DMS 273 treated with DMSO at 0.1 percent for 48 hours (cell line): ENCODE measurements at places on chromosomes 1 and 21.

DNA sequence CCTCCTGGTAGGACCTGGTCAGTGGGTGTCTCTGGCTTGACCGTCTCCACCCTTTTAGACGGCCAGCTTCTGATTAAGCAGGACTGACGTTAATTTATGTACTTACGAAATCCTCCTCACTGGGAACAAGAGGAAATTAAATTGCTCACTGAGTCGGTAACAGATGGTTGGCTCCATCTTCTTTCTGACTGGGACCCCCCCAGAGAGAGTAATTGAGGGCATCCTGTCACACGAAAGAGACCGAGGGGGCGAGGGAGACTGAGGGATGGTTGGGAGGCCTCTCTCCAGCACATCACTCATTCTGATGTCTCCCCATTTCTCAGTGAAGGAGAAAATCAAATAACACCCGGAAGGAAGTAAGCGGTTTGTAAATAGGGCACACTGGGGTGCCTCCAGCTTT lies 104.8 kb downstream of the OMA1 start:
- peak; percentile 29 for DNase-seq

DNA sequence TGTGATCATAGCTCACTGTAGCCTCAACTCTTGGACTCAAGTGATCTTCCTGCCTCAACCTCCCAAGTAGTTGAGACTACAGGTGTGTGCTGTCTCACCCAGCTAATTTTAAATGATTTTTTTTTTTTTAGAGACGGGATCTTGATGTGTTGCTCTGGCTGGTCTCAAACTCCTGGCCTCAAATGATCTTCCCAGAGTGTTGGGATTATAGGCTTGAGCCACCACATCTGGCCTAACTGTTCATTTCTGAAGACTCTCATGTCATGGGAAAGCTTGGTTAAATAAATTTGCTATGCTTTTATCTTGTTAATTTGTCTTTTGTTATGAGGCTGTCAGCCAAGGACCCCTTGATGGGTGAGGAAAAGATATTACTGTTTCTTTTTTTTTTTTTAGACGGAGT lies 134.0 kb downstream of the MIS18A start:
- DNase-seq = no peak

- no peak for DNase-seq
These were observed 848 bp downstream of the DNM3 start for GRCh38 chr1:171841931-171842761.

DNA sequence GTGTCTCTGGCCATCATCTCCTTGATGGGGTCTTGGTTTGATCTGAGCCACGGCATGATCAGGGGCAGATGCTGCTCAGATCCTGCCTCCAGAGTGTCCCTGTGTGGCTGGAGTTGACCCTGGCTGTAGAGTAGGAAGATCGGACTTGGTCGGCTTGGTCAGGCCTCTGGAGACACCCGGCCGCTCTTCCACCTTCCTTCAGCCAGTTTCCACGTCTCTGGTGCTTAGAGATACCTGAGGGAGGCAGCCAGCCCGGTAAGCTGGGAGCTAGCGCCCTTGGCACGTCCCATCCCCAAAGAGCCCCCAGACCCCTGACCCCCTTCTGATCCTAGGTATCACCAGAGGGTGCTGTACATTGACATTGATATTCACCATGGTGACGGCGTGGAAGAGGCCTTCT lies 8.8 kb downstream of the MARCKSL1 start:
- DNase-seq = no peak

DNA sequence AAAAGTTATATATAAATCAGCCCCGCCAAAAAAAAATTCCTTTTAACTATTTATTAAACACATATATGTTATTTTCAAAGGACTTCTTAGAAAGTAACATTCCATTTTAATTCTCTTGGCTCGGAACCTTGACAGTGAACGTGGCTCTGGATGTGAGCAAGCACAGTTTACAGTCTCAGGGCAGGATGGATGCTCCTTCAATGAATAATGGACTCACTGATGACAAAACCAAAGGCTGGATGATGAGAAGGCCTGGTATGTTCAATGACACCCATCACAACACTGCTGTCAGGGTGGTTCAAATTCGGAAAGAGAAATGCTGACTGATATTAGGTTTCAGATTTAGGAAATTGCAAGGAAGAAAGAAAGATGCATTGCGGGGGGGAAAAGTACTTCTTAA lies 148.8 kb downstream of the SIPA1L2 start:
- DNase-seq = no peak

GRCh38 chr1:42334240-42335049 lies 590 bp downstream of the FOXJ3 start:
- no peak for DNase-seq

- no peak for DNase-seq
These were observed 87.8 kb upstream of the ATF3 start for GRCh38 chr1:212520746-212521145.

DNA sequence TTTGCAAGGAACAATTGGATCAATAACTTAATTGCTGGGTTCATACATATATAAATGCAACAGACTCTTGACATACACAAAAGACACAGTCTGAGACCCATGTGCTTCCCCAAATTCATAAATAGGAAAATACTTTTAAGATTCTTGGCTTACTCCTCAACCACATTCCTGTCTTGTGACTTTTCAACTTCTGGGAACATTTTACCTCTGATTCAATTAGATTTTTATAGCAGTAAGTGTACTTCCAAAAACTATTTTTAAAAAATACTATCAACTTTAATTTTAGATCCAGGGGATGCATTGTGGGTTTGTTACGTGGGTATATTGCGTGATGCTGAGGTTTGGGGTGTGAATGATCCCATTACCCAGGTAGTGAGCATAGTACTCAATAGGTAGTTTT lies 406.7 kb downstream of the RPS6KC1 start:
- DNase-seq = no peak

GRCh38 chr1:64228167-64228957 lies 24.9 kb downstream of the UBE2U start:
- no peak for DNase-seq

- no peak for DNase-seq
These were observed 42.1 kb upstream of the C8B start for GRCh38 chr1:57007948-57008347.

DNA sequence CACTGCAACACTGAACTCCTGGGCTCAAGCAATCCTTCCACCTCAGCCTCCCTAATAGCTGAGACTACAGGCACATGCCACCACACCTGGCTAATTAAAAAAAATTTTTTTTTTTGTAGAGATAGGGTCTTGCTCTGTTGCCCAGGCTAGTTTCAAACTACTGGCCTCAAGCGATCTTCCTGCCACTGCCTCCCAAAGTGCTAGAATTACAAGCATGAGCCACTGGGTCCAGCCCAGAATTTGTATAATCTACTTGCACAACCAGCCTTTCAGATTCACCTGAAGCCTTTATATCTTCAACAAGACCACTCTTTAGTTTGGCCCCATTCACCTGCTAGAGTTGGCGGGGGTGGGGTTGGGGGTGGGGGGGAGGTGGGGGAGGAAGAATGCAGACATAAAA lies 181.7 kb upstream of the LMO4 start:
- no peak for DNase-seq

GRCh38 chr21:45836694-45837670 lies 144.6 kb upstream of the COL6A1 start:
- no peak for DNase-seq

DNA sequence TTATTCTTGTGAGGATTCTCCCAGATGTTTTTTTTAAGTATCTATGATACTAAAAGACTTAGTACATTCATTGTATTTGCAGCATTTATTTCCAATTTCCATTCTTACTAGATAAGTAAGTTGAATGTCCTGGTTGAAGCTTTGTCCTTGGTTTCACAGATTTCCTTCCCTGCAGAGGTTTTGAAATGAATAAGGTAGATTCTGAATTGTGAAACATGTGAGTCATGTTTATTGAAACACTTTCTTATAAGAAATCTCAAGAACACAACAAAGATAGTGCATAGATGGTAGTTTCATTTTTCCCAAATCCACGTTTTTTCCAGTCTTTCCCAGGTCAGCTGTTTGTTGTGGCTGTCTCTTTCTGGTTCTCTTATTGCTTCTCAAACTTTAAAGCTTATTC lies 24.8 kb downstream of the GABPA start:
- no peak for DNase-seq

- DNase-seq = peak; percentile 55
These were observed 1.4 kb downstream of the JUN start for GRCh38 chr1:58782178-58783089.

GRCh38 chr1:244319283-244320132 lies 132.2 kb downstream of the ADSS2 start:
- no peak for DNase-seq

GRCh38 chr1:117710710-117711109 lies 104.9 kb downstream of the TENT5C start:
- DNase-seq = no peak

DNA sequence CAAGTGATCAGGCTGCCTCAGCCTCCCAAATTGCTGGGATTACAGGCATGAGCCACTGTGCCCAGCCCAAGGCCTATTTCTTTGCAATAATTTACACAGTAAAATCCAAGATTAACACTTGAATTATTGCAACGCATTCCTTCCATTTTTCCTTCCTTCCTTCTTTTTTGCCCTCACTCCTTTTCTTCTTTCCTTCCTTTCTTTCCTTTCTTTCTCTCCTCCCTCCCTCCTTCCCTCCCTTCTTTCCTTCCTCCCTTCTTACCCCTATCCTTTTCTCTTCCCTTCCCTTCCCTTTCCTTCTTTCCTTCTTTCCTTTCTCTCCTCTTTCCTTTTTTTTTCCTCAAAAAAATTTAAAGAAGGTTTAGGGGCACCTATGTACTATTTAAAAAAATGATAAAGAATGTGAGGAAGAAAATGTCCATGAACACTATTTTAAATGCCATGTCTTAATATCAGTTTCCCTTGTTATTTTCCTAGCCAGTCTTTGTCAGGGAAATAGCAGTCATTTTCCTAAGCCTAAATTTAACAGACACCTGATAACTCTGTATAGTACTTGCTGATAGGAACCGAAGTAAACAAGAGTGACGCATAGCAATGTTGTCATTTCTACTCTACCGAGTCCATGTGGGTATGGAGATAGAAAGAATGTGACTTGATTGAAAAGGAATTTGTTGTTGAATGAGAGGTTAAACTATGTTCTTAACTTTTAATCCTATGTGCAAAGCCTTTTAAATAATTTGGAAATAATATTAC lies 79.8 kb upstream of the HMCN1 start:
- no peak for DNase-seq

- DNase-seq = no peak
These were observed 852 bp downstream of the KTI12 start for GRCh38 chr1:52032785-52033131.

DNA sequence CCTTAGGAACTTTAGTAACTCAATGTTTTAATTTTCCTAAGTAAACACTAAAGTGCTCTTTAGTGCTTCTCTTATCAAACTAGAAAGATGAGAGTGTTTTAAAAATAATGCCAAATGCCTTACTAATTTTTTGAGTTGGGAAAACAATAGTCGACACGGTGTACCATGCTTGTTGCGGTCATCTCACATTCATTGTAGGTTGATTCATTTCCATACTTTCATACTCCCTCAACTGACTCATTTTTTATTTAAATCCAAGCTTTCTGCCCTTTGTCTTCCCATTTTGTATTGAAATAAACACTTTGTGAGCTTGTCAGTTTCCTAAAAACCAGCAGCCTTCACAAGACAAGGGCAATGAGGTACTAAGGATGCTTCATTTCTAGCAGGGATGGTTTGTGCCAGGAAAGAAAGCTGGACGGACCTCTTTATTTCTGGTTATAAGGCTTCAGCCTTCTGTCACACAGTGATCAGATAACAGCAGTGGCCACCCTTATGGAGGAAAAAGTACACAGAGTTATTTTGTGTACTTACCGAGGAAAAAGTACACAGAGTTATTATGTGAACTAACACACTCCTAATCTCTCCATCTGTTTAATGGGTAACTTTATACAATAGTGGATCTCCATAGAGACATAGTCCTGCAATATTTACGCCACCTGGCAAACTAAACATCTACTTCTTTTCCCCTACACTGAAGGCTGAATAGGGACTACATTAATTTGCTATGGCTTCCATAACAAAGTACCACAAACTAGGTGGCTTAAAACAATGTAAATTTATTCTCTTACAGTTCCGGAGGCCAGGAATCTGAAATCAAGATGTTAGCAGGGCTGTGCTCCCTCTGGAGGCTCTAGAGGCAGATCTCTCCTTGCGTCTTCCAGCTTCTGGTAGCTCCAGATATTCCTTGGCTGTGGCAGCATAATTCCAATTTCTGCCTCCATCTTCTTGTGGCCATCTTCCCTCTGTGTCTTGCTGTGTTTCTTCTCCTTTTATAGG lies 13.0 kb upstream of the CCDC190 start:
- DNase-seq = peak; percentile 67

DNA sequence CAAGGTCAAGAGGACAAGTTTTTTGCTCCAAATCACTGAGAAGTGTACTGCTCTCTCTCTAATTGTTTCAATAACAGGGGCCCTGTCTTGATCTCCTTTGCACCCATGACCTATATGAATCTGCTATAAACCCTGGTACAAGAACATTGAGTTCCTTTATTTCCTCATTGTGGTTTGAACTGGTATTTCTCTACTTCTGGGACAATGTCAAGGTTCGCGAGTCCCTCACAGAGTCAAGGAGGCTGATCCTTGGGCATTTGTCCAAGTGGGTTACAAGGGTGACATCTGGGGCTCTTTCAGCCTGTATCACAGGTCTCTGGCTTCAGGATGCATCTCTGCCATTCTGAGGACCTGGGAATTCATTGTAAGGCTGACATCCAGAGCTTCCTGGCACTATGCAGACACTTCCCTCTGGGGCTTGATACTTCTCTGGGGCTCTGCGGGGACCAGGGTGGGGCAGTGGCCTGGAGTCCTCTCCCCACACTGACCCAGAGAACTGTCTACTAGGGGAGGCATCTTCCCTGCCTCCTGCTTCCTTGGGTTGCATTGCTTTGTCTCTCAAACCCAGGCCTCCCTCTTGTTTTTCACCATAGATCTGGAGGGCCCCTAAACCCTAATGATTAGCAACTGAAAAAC lies 22.5 kb upstream of the ZNF648 start:
- no peak for DNase-seq

DNA sequence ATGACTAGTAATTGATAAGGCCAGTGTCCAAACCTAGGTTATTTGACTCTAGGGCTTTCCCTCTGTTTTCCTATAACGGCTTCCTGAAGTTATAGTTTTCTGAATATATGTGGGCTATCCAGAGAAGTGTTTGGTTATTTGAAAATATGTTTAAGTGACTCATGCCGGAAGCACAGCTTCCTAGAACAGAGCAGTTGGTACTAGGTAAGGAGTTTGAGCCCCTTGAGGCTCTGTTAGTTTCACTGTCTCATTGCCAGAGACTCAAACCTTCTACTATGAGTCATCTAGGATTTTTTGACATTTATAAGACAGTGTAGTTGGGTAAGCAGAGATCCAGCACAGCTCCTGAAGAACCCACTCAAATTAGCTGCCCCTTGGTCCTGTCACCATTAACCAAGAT lies 27.1 kb upstream of the LEPR start:
- DNase-seq = no peak

DNA sequence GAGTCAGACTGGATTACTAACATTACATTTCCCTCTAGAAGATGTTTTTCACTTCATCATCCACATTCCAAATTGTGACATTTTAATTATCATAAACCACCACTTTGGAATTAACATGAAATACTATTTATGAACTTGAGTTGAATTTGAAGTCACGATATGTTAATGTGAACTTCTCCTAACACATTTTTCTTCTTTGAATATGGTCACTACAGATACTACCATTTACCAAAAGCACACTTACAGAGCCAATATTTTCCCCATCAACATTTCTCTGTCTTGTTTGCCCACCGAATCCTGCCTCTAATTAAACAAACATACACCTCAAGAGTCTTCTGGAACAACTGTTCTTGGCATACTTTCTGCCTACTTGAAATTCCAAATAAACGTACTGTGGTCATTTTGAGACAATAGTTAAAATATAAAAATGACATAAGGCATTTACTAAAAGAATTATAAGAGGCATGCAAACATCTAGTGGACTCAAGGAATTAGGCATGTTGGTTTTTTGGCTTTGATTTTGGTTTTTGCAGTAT lies 177.4 kb downstream of the AKT3 start:
- no peak for DNase-seq

GRCh38 chr1:12412439-12412838 lies 182.6 kb downstream of the VPS13D start:
- DNase-seq = no peak
